ENCODE measurements at places on chromosomes 3 and 15.

DNA sequence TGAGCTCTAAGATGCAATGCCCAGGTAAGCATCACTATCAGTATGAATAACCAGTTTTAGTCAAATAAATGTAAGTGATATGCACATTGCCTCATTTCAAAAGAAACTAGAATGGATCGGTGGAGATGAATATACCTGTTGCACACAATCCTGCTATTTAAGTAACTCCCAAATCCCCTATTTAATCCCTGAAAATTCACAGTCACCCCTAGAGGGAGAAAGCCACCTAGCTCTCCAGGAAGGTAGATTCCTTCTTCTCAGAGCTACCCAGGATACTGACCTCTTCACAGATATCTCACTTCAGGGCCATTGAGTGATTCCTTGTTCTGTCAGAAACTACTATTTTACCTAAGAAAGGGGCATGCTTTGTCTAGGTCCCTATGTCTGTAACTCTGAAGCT lies 11.7 kb downstream of the LSAMP start:
- no peak overlapping the region for H3K27ac ChIP-seq
- H3K4me3 ChIP-seq = no peak overlapping the region
- H3K36me3 ChIP-seq = peaks cover 5% of the 10 kb centered on the region
- no peak for DNase-seq

- no peaks in the 10 kb centered on the region for H3K27me3 ChIP-seq
- H3K36me3 ChIP-seq = no peaks in the 10 kb centered on the region
- DNase-seq = no peak
- peaks cover 13% of the 10 kb centered on the region for H3K4me1 ChIP-seq
- no peak overlapping the region for H3K27ac ChIP-seq
These were observed 180.7 kb downstream of the UBE2E2 start for GRCh38 chr3:23383875-23384274.

GRCh38 chr3:10330319-10330718 lies 9.4 kb upstream of the SEC13 start:
- peaks cover 86% of the 10 kb centered on the region for H3K27me3 ChIP-seq
- no peak overlapping the region for H3K4me3 ChIP-seq
- DNase-seq = no peak

DNA sequence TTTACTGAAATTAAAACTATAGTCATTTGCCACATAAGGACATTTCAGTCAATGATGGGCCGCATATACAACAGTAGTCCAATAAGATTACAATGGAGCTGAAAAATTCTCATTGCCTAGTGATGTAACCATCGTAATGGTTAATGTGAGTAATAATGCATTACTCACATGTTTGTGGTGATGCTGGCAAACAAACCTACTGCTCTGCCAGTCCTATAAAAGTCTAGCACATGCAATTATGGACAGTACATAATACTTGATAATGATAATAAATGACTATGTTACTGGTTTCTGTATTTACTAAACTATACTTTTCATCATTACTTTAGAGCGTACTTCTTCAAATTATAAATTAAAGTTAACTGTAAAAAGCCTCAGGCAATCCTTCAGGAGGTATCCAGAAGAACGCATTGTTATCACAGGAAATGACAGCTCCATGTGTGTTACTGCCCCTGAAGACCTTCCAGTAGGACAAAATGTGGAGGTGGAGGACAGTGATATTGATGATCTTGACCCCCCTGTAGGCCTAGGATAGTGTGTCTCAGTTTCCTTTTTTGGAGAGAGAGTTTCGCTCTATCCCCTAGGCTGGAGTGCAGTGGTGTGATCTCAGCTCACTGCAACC lies 102.7 kb downstream of the ATP1B3 start:
- no peaks in the 10 kb centered on the region for H3K4me1 ChIP-seq
- H3K27me3 ChIP-seq = no peaks in the 10 kb centered on the region

GRCh38 chr3:128973988-128974564 lies 19.8 kb downstream of the CFAP92 start:
- no peak overlapping the region for H3K4me3 ChIP-seq
- peaks cover 5% of the 10 kb centered on the region for H3K4me1 ChIP-seq
- no peaks in the 10 kb centered on the region for H3K36me3 ChIP-seq
- peak overlapping the region; percentile 3 for H3K27ac ChIP-seq

DNA sequence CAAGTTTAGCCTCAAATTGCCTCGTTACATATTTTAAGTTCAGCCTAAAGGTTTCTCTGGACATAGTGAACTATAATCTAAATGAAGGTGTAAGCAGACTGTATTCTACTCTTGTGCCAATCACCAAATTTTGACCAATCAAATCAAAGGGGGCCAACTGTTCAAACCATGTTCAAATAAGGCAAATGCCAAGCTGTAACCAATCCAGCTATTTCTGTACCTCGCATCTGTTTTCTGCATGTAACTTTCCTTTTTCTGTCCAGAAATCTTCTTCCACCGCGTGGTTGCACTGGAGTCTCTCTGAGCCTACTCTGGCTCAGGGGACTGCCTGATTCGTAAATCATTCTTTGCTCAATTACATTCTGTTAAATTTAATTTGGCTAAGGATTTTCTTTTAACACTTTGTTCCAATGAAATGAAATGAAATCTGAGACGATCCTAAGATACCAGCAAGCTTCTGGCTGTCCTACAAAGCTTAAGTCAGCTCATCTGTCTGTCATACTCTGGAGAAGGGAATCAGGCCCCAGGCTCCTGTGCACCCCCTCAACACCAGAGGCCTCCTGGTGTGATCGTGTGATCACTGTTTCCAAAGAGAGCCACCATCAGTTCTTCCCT lies 53.2 kb upstream of the ZNF148 start:
- no peak for DNase-seq
- peaks cover 7% of the 10 kb centered on the region for H3K4me1 ChIP-seq
- peaks cover 5% of the 10 kb centered on the region for H3K27me3 ChIP-seq
- H3K27ac ChIP-seq = peak overlapping the region; percentile 64
- H3K4me3 ChIP-seq = no peak overlapping the region
- no peaks in the 10 kb centered on the region for H3K36me3 ChIP-seq

DNA sequence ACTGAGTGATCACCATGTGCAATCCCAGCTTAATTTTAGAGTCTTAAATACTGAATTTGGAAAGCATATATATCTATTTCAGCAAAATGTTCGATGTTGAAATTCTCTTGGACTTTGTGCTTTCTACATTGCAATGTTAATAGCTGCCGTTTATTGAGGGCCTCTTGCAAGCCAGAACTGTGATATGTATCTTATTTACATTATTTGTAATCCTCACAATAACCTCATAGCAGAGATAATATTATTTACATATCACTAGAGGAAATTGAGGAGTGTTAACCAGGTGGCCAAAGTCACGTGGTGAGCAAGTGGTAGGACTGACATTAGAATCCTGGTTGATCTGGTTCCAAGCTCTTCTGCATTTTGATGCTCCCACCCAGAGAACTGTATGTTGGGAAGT lies 254.1 kb downstream of the SLC9A9 start:
- H3K4me3 ChIP-seq = no peak overlapping the region
- no peak overlapping the region for H3K27ac ChIP-seq
- H3K27me3 ChIP-seq = peaks cover 3% of the 10 kb centered on the region
- DNase-seq = no peak
- no peaks in the 10 kb centered on the region for H3K36me3 ChIP-seq

DNA sequence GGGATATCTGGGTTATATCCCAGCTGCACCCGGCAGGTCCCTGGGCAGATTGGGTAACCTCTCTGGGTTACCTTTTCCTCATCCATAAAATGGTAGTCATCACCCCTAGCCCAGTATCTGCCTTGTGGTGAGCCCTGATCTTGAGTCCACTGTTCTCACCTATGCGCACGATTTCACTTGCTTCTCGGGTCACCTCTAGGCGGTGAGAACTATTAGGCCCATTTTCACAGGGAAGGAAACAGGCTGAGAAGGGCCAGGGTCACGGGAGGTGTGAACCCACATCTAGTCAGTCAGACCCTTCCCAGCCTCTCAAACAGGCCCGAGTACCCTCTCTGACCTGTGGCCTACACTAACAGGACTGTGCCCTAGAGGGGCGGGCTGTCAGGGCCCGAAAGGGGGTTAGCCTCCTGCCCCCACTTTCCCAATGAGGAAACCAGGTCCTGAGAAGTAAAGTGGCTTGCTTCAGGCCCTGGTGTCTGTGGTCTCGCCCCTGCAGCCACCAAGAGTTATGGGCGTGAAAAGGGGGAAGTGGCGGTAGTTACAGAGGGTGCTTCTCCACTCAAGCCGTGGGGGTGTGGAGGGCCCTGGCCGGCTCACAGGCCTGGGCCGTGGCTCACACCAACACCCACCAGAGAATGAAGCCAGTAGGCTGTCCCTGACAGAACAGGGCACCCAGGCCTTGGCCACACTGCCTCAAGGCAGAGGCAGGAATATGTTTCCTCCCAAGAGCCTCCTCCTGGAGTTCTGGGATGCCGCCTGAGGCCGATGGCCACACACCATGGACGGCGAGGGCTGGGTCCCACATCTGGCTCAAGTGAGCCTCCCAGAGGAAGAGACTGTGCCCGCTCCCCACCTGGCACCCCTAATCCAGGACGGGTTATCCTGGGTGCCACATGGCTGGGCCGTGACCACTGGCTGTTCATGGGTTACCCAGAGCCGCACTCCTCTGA lies 19.5 kb downstream of the PSTPIP1 start:
- H3K27me3 ChIP-seq = peaks cover 7% of the 10 kb centered on the region
- no peak overlapping the region for H3K27ac ChIP-seq
- H3K36me3 ChIP-seq = no peaks in the 10 kb centered on the region
- peaks cover 18% of the 10 kb centered on the region for H3K4me1 ChIP-seq
- no peak for DNase-seq
- no peak overlapping the region for H3K4me3 ChIP-seq

- H3K4me1 ChIP-seq = peaks cover 20% of the 10 kb centered on the region
- no peak overlapping the region for H3K4me3 ChIP-seq
- no peak overlapping the region for H3K27ac ChIP-seq
- no peaks in the 10 kb centered on the region for H3K36me3 ChIP-seq
- no peaks in the 10 kb centered on the region for H3K27me3 ChIP-seq
- DNase-seq = no peak
These were observed 21.4 kb upstream of the CHST2 start for GRCh38 chr3:143098032-143098764.

DNA sequence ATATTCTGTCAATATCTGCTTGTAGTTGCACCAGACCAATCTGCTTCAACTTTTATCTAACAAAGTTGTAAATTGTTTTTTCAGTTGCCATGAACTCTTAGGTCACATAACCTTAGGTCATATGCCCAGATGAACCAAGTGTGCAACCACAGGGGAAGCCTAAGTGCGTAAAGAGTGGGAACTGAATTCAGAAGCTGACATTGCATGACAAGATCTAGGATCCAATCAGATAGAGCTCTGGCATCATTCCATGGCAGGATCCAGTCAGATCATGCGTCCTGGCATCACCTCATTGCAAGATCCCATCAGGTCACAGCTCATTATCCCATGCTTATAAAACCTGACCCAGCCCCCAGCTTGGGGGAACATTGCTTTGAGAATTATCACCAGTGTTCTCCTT lies 18.9 kb upstream of the IFT57 start:
- H3K27me3 ChIP-seq = no peaks in the 10 kb centered on the region
- H3K4me1 ChIP-seq = peaks cover 10% of the 10 kb centered on the region
- DNase-seq = no peak
- H3K36me3 ChIP-seq = no peaks in the 10 kb centered on the region
- H3K4me3 ChIP-seq = no peak overlapping the region
- H3K27ac ChIP-seq = no peak overlapping the region

- peak overlapping the region; percentile 97 for H3K4me3 ChIP-seq
- peaks cover 7% of the 10 kb centered on the region for H3K27me3 ChIP-seq
- H3K36me3 ChIP-seq = peaks cover 32% of the 10 kb centered on the region
- peaks cover 56% of the 10 kb centered on the region for H3K4me1 ChIP-seq
These were observed 1.7 kb downstream of the TIPARP start for GRCh38 chr3:156675830-156676767.

GRCh38 chr3:11435440-11436165 lies 163.4 kb downstream of the ATG7 start:
- no peaks in the 10 kb centered on the region for H3K36me3 ChIP-seq
- no peak overlapping the region for H3K27ac ChIP-seq
- peaks cover 26% of the 10 kb centered on the region for H3K4me1 ChIP-seq
- DNase-seq = no peak

DNA sequence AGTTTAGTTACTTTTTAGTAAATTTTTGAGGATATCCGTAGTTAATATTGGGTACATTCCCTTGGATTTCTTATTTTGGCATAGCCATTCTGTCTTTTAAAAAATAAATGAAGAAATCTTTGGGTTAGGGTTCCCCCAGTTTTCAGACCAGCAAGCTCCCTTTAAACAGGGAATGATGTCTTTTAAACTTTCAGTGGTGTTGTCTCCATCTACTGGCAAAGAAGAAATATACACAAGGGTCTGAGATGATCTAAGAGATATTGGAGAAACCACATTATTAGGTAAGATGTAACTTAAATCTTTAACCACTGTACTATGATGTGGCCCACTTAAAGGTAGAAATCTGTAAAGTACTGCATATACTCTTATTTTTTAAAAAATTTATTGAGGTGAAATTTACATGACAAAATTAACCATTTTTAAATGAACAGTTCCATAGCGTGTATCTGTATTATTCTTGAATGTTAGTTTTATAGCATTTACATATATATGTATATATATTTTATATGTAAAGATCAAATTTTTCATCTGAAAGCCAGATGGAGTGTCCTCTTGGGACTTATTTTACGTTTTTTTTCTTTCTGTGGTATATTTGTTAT lies 35.1 kb upstream of the EIF3J start:
- no peak overlapping the region for H3K4me3 ChIP-seq
- no peaks in the 10 kb centered on the region for H3K27me3 ChIP-seq
- no peak for DNase-seq
- no peak overlapping the region for H3K27ac ChIP-seq
- peaks cover 40% of the 10 kb centered on the region for H3K36me3 ChIP-seq
- H3K4me1 ChIP-seq = no peaks in the 10 kb centered on the region

GRCh38 chr3:130789782-130790322 lies 43.2 kb upstream of the PIK3R4 start:
- peaks cover 14% of the 10 kb centered on the region for H3K27me3 ChIP-seq
- peaks cover 52% of the 10 kb centered on the region for H3K4me1 ChIP-seq
- no peak for DNase-seq
- H3K36me3 ChIP-seq = no peaks in the 10 kb centered on the region

DNA sequence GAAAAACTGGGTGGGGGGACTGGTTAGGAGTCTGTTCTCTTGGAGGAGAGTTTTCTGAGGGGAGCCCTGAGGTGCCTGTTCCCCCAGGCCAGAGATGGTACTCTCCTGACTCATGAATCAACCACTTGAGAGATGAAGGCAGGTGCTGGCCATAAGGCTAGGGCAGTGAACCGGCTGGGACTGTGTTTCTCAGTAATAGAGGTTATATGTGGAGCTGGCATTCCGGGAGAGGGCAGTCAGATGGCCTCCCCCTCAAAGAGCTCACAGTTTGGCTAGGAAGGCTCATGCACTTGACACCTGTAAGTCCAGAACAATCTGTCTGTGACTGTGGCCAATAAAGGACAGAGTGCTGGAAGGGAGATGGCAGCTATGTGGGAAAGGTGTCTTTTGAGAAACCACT lies 10.0 kb upstream of the SCN10A start:
- H3K27me3 ChIP-seq = peaks cover 18% of the 10 kb centered on the region
- H3K4me1 ChIP-seq = peaks cover 12% of the 10 kb centered on the region
- H3K4me3 ChIP-seq = no peak overlapping the region
- DNase-seq = no peak

GRCh38 chr3:47012342-47013230 lies 33.1 kb downstream of the NBEAL2 start:
- peaks cover 16% of the 10 kb centered on the region for H3K4me1 ChIP-seq
- no peak for DNase-seq
- no peaks in the 10 kb centered on the region for H3K27me3 ChIP-seq
- no peak overlapping the region for H3K4me3 ChIP-seq
- H3K27ac ChIP-seq = peak overlapping the region; percentile 66

Measured in nephron progenitor cell (in vitro differentiated cells).